ENCODE measurements at places on chromosomes 3 and 15. TPM values are rescaled to one million over a fixed set of nuclear protein-coding genes. Genes with fewer than 3 reads are reported as not detected.

DNA sequence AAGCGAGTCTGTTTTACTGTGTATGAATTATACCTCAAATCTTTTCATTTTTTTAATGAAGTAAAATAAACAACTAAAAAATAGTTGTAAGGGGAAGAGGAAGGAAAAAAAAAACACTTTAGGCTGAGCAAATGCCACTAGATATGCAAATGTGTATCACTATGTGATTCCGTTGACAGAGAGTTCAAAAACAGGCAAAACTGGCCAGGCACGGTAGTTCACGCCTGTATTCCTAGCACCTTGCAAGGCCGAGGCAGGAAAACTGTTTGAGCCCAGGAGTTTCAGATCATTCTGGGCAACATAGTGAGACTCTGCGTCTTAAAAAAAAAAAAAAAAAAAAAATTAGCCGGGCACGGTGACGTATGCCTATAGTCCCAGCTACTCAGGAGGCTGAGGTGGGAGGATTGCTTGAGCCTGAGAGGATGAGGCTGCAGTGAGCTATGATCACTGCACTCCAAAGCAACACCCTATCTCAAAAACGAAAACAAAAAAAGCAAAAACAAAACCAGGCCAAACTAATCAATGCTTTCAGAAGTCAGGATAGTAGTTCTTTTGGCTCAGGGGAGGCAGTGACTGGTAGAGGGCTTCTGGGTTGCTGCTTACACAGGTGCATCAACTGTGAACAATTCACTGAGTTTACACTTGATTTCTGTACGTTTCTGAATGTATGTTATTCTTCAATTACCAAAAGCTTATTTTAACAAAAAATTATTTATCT lies 7.4 kb downstream of the PRC1 start:
- peaks cover 34% of the 10 kb centered on the region for H3K36me3 ChIP-seq
- no peak overlapping the region for H3K4me3 ChIP-seq
- no peak for DNase-seq
- no peaks in the 10 kb centered on the region for H3K27me3 ChIP-seq

IGSF11 gene
- total RNA-seq = 0.41 TPM

SEMA6D gene
- 0.71 TPM for total RNA-seq

DNA sequence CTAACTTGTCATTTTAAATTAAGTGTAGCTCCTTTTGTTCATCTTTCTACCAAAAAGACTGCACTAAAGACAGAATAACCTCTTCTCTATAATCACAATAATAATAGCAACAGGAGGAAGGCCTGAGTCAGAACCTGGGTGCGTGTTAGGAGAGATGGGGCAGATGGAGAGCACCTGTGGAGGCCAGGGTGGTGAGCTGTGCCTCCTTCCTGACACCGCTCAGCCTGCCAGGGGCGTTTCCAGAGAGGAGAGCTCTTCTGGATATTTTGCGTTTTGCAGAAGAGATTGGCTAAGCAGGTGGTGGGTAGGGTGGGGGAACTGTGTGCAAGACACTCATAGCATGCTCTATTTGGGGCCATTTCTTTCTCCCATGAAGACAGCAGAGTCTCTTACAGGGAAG lies 83.5 kb downstream of the MEGF11 start:
- no peaks in the 10 kb centered on the region for H3K27me3 ChIP-seq
- no peaks in the 10 kb centered on the region for H3K4me1 ChIP-seq
- H3K4me3 ChIP-seq = no peak overlapping the region
- no peak for DNase-seq

ATRIP gene
- 12.4 TPM for total RNA-seq

SV2B gene
- total RNA-seq = not detected

DNA sequence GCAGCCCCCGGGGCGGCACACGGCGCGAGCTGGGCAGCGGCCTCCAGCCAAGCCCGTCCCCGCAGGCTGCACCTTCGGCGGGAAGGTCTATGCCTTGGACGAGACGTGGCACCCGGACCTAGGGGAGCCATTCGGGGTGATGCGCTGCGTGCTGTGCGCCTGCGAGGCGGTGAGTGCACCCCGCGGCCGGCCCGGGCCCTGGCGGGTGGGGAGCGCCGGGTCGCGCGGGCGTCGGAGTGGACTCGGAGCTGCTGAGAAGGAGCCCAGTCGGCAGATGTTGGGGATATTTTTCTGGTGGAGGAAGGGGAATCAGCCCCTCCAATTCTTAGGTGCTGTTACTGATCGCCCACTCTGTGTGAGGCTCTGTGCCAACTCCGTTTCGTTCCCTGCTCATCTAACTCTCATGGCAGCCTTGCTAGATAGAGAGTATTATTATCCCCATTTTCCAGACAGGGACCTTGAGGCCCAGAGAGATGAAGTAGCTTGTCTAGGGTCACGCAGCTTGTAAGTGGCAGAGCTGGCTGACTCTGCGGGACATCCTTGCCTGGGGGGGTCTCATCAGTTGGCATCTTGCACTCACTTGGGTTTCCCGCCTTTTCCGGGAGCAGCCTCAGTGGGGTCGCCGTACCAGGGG lies 890 bp downstream of the CHRD start:
- H3K36me3 ChIP-seq = no peaks in the 10 kb centered on the region
- H3K4me3 ChIP-seq = peak overlapping the region; percentile 70
- no peak overlapping the region for H3K27ac ChIP-seq

DNA sequence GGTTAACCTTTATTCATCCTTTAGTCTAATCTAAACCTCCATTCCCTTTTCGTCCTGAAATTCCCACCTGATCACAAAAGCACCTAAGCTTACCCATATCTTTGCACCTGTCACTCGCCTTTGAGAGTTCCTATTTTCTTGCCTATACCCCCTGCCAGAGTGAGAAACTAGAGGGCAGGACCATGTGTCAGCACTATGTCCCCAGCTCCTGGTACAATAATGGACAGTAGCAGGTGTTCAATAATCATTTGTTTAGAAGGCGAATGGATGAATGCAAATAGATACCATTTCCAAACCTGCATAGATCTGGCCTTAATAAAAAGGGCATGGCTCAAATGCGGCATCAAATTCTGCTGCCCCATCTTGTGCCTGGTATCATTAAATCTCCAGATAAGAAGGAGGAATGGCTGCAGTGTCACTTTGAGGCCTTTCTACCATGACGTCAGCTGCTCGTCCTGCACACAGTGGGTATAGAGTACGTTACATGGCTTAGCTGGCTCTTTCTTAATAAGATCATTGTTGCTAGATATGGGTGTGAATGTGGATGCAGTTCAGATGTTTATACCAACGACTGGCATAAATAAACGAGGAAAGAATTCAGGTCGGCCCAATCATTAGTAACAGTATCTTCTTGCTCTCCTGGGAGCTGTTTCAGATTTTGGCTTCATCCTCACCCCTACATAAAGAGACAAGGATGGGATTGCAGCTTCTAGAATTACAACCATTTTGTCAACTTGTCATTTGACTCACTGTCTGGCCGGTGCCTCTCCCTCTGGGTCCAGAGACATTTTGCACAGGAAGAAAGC lies 148.7 kb downstream of the RORA start:
- no peaks in the 10 kb centered on the region for H3K36me3 ChIP-seq
- peak; percentile 46 for DNase-seq
- peak overlapping the region; percentile 33 for H3K4me3 ChIP-seq
- H3K27ac ChIP-seq = peak overlapping the region; percentile 65
- peaks cover 25% of the 10 kb centered on the region for H3K4me1 ChIP-seq
- H3K27me3 ChIP-seq = no peaks in the 10 kb centered on the region

DNA sequence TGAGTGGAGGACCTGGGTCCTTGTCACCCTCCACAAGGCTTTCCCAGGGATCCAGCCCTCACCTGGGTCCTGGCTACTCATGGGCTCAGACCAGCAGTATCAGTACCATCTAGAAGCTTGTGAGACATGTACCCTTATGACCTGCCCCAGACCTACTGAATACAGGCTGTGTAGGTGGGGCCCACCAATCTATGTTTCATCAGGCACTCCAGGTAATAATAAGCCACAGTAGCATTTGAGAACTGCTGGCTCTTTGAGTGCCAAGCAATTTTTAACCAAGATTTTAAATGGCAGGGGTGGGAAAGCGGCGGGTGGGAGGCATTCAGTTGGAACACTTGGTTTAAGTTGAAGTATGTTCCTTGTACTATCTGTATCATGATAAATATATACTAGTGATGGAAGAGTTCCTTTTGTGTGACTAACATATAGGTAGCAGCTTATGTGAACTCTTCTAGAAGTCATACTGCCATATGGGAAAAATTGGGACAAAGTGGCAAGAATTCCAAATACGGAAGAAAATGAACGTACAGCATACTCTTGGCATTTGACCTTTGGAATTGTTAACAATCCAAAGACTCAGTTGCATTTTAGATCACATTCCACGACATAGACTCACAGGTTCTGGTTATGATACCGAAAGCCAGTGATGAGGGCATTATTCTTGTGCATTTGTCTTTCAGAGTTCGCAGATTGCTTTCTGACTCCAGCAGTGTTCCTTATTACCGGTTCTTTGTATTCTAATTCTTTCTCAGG lies 190.4 kb downstream of the GHSR start:
- peaks cover 46% of the 10 kb centered on the region for H3K36me3 ChIP-seq
- H3K27me3 ChIP-seq = no peaks in the 10 kb centered on the region
- H3K4me1 ChIP-seq = no peaks in the 10 kb centered on the region

GRCh38 chr3:183789826-183790225 lies 35.6 kb downstream of the MAP6D1 start:
- no peak overlapping the region for H3K27ac ChIP-seq
- peaks cover 67% of the 10 kb centered on the region for H3K36me3 ChIP-seq
- H3K4me3 ChIP-seq = no peak overlapping the region
- no peaks in the 10 kb centered on the region for H3K27me3 ChIP-seq
- H3K4me1 ChIP-seq = peaks cover 10% of the 10 kb centered on the region

- no peaks in the 10 kb centered on the region for H3K36me3 ChIP-seq
- no peak for DNase-seq
- H3K27ac ChIP-seq = no peak overlapping the region
Measured at GRCh38 chr3:79081335-79081734, 686.5 kb downstream of the ROBO1 start.

LNP1 gene
- total RNA-seq = 10.5 TPM

NOX5 gene
- not detected for total RNA-seq

GRCh38 chr15:73941871-73942635 lies 15.8 kb downstream of the LOXL1 start:
- H3K27me3 ChIP-seq = no peaks in the 10 kb centered on the region
- peaks cover 40% of the 10 kb centered on the region for H3K4me1 ChIP-seq
- no peak overlapping the region for H3K4me3 ChIP-seq
- no peaks in the 10 kb centered on the region for H3K36me3 ChIP-seq

- no peak overlapping the region for H3K4me3 ChIP-seq
- H3K4me1 ChIP-seq = no peaks in the 10 kb centered on the region
- DNase-seq = no peak
- H3K36me3 ChIP-seq = no peaks in the 10 kb centered on the region
Measured at GRCh38 chr3:46359733-46360493, 6.0 kb downstream of the CCR2 start.

DNA sequence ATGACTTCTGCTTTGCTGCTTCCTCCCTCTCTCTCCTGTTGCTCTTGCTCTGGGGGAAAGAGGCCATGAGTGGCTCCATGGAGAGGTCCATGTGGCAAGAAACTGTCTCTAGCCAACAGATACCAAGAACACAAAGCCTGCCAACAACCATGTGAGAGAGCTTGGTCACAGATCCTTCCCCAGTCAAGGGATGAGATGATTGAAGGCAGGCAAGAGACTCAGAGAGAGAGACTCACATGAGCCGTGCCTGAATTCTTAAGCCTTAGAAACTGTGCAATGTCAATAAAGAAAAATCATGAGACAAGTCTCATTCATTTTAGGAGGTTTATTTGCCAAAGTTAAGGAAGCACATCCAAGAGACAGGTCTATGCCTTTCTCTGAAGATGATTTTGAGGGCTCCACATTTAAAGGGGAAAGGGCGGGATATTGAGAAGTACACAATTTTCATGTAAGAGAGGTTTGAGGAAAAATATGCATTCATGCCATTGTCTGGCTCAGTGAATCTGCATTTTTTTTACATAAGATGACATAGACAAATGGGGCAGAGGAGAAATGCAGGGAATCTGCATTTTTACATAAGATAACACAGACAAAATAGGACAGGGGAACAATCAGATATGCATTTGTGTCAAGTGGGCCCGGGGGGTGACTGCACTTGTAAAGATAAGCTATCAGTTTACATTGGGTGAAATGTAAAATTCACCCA lies 59.5 kb upstream of the SUCLG2 start:
- H3K36me3 ChIP-seq = no peaks in the 10 kb centered on the region
- no peak overlapping the region for H3K4me3 ChIP-seq
- no peak for DNase-seq
- H3K27ac ChIP-seq = no peak overlapping the region
- no peaks in the 10 kb centered on the region for H3K27me3 ChIP-seq

U2SURP gene
- total RNA-seq = 177 TPM

GRCh38 chr3:197555281-197556261 lies at the start of gene BDH1:
BDH1 (minus strand) TSS chr3:197555968; CDS start chr3:197546443, 9,525 bp downstream.
- peak within 1 kb of the TSS; percentile 72 for H3K4me3 ChIP-seq
- DNase-seq = peak; percentile 70
- peak within 1 kb of the TSS; percentile 79 for H3K27ac ChIP-seq
- H3K27me3 ChIP-seq = no peaks in the 10 kb centered on the region
- peaks cover 7% of the 10 kb centered on the region for H3K4me1 ChIP-seq

GXYLT2 gene
- 7.0 TPM for total RNA-seq

- H3K27ac ChIP-seq = no peak overlapping the region
- 0 out of 2 replicates have a peak, but pooled peaks cover 5% of the 10 kb centered on the region for H3K4me1 ChIP-seq
- H3K36me3 ChIP-seq = no peaks in the 10 kb centered on the region
- H3K27me3 ChIP-seq = no peaks in the 10 kb centered on the region
- no peak overlapping the region for H3K4me3 ChIP-seq
- DNase-seq = no peak
Measured at GRCh38 chr3:46703013-46703520, 1.9 kb downstream of the TMIE start.

- 0 out of 2 replicates have a peak, but pooled peaks cover 3% of the 10 kb centered on the region for H3K4me1 ChIP-seq
- no peak for DNase-seq
- no peaks in the 10 kb centered on the region for H3K36me3 ChIP-seq
- no peaks in the 10 kb centered on the region for H3K27me3 ChIP-seq
- H3K27ac ChIP-seq = no peak overlapping the region
- H3K4me3 ChIP-seq = no peak overlapping the region
Measured at GRCh38 chr3:150527464-150528255, 18.6 kb downstream of the SERP1 start.

TMEM207 gene
- total RNA-seq = not detected

SCG5 gene
- 0.41 TPM for total RNA-seq

ARL14 gene
- not detected for total RNA-seq

EAF2 gene
- total RNA-seq = 10.5 TPM

- DNase-seq = peak; percentile 27
- no peak overlapping the region for H3K4me3 ChIP-seq
- no peaks in the 10 kb centered on the region for H3K4me1 ChIP-seq
- no peaks in the 10 kb centered on the region for H3K36me3 ChIP-seq
Measured at GRCh38 chr3:27607370-27607769, 114.8 kb downstream of the EOMES start.

DNA sequence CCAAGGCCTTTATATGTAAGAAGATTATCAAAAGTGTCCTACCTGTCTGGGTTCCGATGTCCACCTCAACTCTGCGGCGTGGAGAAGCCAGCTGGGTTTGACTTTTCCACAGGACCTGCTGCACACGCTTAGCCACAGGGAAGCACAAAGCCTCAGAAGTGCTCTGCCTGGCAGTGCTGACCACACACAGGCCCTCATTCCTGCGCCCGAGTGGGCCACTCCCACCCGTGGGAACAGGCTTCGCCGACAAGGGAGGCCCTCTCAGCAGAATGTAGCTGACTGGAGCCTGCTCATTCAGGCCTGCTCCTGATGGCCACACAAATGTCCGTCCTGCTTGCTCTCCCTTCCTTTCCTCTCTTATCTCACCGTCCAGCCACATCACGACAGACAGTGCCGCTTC lies 221.4 kb upstream of the LRRN1 start:
- no peak for DNase-seq
- no peaks in the 10 kb centered on the region for H3K27me3 ChIP-seq
- no peak overlapping the region for H3K4me3 ChIP-seq
- no peak overlapping the region for H3K27ac ChIP-seq
- H3K4me1 ChIP-seq = no peaks in the 10 kb centered on the region
- no peaks in the 10 kb centered on the region for H3K36me3 ChIP-seq

CHRNA5 gene
- total RNA-seq = 21.7 TPM

Data from SJCRH30 (cell line).